ENCODE measurements at places on chromosomes 11 and 22.

- DNase-seq = peak; percentile 3
- H3K27me3 ChIP-seq = no peaks in the 10 kb centered on the region
- no peak overlapping the region for H3K27ac ChIP-seq
Observed at GRCh38 chr11:102666331-102666957, 39.1 kb downstream of the MMP27 start.

- no peaks in the 10 kb centered on the region for H3K27me3 ChIP-seq
- H3K4me1 ChIP-seq = no peaks in the 10 kb centered on the region
- H3K27ac ChIP-seq = peak overlapping the region; percentile 77
- H3K36me3 ChIP-seq = peaks cover 35% of the 10 kb centered on the region
- no peak for DNase-seq
Observed at GRCh38 chr11:5665746-5666401, 19.0 kb downstream of the TRIM5 start.

DNA sequence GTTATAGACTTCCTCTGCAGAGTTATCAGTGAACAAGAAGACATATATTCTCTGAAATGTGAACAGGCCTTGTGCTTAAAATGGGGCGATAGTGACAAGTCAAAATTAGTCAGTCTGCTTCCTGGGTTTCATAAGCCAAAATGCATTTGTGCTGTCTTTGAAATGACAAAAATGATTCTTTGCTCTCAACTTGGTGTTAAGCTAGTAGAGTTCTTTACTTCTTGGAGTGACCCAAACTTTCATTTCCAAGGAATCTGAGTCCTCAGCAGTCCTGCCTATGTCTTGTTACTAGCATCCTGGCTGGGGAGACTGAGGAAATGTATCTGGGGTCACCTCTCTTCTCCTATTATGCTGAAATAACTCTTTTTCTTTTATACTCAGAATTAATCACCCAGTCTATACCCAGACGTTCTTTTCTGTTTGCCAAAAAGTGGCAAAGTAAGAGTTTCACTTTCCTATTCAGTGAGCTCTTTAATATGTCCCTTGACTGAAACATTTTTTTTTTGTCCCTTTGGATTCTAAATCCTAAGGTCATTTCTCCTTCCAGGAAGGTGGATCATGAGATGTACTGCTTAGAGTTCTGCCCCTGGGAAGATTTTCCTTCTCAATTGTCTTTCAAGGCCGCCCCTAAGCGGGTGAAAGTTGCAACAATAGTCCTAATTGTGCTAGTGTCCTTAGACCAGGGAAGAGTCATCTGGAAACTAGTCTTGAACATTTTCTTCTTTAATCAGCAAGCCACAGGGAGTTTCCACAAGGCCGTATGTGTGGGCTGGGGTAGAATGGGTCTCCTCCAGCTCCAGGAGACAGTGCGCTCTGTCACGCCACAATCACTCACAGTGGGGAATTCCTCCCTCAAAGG lies 53.0 kb upstream of the RDX start:
- H3K4me3 ChIP-seq = no peak overlapping the region
- DNase-seq = no peak
- no peak overlapping the region for H3K27ac ChIP-seq
- no peaks in the 10 kb centered on the region for H3K36me3 ChIP-seq
- peaks cover 23% of the 10 kb centered on the region for H3K4me1 ChIP-seq

DNA sequence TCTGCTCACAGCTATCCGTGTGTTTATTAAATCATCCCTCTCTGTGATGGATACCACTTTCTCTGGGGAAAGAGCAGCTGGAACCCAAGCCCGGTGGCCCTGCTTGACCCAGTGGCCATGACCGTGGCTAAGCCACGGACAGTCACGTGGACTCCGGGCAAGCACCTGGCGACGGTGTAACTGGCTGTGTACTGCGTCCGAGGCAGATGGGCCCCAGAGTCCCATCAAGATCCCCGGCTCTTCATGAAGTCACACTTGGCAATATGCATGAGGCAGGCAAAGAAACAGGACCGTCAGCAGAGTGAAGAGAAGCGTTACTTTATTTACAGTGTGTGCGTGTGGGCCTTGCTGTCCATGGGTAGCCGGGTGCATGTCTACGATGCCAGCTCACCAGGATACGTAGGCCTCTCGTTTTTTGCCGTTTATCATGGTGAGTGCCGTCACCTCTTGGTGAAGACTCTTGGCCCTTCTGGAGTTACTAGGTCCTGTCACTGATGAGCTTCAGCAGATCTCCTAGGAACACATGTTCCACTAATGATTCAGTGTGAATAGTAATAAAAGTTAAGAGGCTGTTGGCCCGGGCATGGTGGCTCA lies 366.3 kb downstream of the TBC1D22A start:
- H3K27ac ChIP-seq = no peak overlapping the region
- no peaks in the 10 kb centered on the region for H3K27me3 ChIP-seq
- DNase-seq = no peak
- H3K4me1 ChIP-seq = peaks cover 6% of the 10 kb centered on the region

DNA sequence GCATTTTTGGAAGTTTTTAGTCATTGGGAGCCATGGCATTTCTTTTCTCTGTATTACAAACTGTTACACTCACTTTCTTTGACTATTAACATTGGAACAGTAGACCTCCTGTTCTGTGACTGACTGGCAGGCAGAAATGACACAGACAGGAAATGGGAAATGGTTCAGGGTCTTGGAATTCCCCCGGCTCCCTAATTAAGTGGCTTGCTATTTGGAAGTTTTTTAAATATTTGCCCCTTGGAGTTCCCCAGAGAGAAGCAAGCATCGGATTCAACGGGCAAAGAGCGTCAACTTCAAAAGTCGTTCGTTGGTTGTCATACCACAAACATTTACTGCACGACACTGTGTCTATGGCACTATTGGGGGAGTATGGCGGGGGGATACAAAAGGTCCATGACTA lies 1.1 kb upstream of the BIRC2 start:
- peaks cover 41% of the 10 kb centered on the region for H3K4me1 ChIP-seq
- DNase-seq = no peak
- peak overlapping the region; percentile 83 for H3K27ac ChIP-seq

DNA sequence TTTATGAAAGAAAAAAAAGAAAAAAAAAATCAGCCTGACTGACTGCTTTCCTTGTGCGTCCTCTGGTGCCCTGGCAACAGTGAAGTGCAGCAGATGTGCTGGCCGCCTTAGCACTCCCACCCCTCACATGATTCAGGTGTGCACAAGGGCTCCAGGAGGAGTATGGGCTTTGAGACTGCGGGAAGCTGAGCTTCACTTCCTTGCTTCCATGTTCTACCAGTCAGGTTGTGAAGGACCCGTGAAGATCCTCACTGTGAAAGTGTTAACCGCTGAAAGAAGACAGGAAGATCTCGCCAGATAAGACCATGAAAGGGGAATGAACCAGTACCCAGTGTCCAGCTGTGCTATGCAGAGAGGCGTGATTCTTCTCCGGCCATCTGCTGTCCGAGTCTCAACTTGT lies 48.2 kb downstream of the HIRA start:
- H3K4me1 ChIP-seq = no peaks in the 10 kb centered on the region
- H3K27ac ChIP-seq = peak overlapping the region; percentile 19
- peaks cover 7% of the 10 kb centered on the region for H3K36me3 ChIP-seq

- no peak for DNase-seq
- H3K27ac ChIP-seq = no peak overlapping the region
- no peaks in the 10 kb centered on the region for H3K4me1 ChIP-seq
- no peaks in the 10 kb centered on the region for H3K27me3 ChIP-seq
- no peaks in the 10 kb centered on the region for H3K36me3 ChIP-seq
- no peak overlapping the region for H3K4me3 ChIP-seq
Observed at GRCh38 chr11:102589047-102589459, 36.1 kb downstream of the MMP20 start.

GRCh38 chr22:27100789-27101188 lies 443.4 kb downstream of the MIAT start:
- H3K4me3 ChIP-seq = peak overlapping the region; percentile 14
- DNase-seq = peak; percentile 56
- H3K4me1 ChIP-seq = peaks cover 32% of the 10 kb centered on the region
- H3K27ac ChIP-seq = no peak overlapping the region
